Activated CD4-positive, alpha-beta T cell treated with anti-CD3 and anti-CD28 coated beads for 4 hours (primary cell): ENCODE measurements at places on chromosomes 11 and 22.

DNA sequence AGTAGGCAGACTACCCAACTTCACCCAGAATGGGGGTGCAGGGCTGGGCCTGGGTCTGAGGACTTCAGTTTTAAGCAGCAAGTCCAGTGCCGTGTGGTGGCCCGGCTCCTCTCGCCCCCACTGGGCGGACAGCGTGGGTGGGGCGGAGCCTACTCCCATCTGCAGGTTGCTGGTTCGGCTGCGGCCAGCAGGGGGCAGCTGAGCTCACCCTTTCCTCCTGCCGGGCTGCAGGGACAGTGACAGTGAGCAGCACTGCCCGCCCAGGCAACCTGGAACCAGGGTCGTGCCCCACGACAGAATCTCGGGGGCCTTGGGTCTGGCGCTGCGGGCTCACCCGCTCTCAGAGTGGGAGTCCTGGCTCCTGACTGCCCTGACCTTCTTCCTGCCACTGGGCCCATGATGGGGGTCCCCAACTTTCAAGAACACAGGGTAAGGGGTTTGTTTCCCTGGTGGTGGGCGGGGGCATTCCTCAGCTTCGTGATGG, 6.2 kb upstream of the NEAT1 start:
- peak; percentile 92 for DNase-seq

DNA sequence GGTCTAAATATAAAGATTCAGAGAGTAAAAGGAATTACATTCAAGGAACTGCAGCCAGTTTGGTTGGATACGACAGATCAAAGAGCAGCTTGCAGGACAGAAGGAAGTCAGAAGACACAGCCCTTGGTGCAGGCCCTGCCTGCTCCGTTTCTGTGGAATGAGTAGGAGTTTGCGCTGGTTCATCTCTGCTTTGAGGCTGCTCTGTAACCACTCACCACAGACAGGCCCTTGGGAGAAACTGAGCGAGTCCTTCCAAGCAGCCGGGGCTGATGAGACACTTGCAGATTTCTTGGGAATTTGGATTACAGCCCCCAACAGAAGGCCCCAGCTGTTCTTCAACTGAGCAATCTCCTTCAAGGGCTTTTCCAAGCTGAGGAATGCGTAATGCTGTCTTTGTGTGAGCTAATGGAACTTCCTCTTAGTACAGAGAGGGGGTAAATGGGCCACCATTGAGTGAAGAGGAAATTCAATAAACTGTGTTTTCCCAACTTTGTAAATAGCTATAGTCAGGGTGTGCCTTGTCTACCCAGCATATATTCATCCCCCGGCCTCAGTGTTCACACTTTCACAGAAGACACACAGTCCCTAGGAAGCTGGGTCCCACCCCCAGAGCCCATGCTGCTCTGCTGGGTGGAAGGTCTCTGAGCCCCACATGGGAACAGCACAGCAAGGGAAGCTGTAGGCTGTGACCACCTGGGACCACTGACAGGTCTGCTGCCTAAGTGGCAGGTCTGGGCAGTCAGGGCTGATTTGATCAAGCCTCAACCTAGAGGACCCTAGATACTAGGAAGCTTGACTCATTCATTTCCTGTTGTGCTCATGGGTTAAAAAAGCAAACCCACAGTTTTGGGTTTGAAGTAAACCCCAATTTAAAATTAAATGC, 16.6 kb downstream of the IL10RA start:
- DNase-seq: peak; percentile 57

DNA sequence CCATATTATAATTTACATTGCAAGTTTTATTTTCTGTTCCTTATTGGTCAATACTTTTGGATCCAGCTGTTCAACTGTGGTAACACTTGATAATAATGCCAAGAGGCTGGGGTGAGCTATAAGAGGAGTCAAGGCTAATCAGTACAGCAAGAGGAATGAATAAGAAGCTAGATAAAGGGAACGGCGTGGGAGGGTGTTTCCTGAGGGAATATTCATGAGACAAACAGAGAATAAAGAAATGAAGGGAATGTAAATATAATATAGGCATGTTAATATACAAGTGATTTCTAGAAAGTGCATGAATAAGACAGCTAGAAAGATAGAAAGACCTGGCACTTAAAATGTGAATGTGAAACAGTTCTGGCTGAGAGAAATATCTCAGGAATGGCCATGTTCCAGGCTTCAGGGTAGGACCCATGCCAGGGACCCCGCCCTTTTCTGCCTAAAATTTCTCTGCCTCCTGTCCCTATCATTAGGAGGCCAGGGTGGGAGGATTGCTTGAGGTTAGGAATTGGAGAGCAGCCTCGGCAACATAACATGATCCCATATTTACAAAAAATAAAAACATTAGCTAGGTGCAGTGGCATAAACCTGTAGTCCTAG, 3.9 kb downstream of the OR51B4 start:
- no peak for DNase-seq

- no peak for DNase-seq
These were observed 22.7 kb downstream of the IFT27 start for GRCh38 chr22:36753120-36753802.

- DNase-seq: no peak
These were observed 7.2 kb downstream of the PPFIBP2 start for GRCh38 chr11:7520981-7521487.

DNA sequence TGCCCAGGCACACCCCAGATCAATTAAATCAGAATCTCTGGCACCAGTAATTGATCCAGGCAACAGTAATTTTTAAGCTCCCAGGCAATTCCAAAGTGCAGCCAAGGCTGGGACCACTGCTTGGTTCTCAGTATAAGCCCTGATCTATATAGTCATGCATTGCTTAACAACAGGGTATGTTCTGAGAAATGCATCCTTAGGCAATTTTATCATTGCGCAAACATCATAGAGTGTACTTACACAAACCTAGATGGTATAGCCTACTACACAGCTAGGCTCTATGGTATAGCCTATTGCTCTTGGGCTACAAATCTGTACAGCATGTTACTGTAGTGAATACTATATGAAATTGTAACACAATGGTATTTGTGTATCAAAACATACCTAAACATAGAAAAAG, 651 bp upstream of the C11orf42 start:
- no peak for DNase-seq

- no peak for DNase-seq
These were observed 380 bp downstream of the C11orf96 start for GRCh38 chr11:43942662-43943371.
